ENCODE measurements at places on chromosomes 6 and 20. TPM values are rescaled to one million over a fixed set of nuclear protein-coding genes. Genes with fewer than 3 reads are reported as not detected.

- H3K4me3 ChIP-seq = no peak overlapping the region
- DNase-seq = no peak
- no peaks in the 10 kb centered on the region for H3K27me3 ChIP-seq
- peaks cover 17% of the 10 kb centered on the region for H3K4me1 ChIP-seq
Measured at GRCh38 chr20:34553366-34553867, 5.1 kb upstream of the MAP1LC3A start.

Gene C6orf163
- 1.6 TPM for total RNA-seq

Gene CST4
- not detected for total RNA-seq

Gene IRF4
- 929 TPM for total RNA-seq

Gene CRISP2
- not detected for total RNA-seq

GRCh38 chr6:68597642-68598041, 37.4 kb upstream of the ADGRB3 start:
- no peak overlapping the region for H3K27ac ChIP-seq
- H3K36me3 ChIP-seq = no peaks in the 10 kb centered on the region
- H3K4me1 ChIP-seq = no peaks in the 10 kb centered on the region
- H3K27me3 ChIP-seq = no peaks in the 10 kb centered on the region
- DNase-seq = no peak
- no peak overlapping the region for H3K4me3 ChIP-seq

Gene DEF6
- total RNA-seq = 125 TPM

- no peak overlapping the region for H3K4me3 ChIP-seq
- no peak overlapping the region for H3K27ac ChIP-seq
- H3K27me3 ChIP-seq = peaks cover 68% of the 10 kb centered on the region
- H3K36me3 ChIP-seq = no peaks in the 10 kb centered on the region
Measured at GRCh38 chr6:13922750-13923149, 2.0 kb upstream of the RNF182 start.

GRCh38 chr20:833121-833449, 430 bp upstream of the FAM110A start:
- DNase-seq = no peak
- H3K36me3 ChIP-seq = peaks cover 11% of the 10 kb centered on the region
- H3K27me3 ChIP-seq = peaks cover 2% of the 10 kb centered on the region
- H3K4me1 ChIP-seq = peaks cover 45% of the 10 kb centered on the region
- H3K27ac ChIP-seq = peak overlapping the region; percentile 86
